Endodermal cell (in vitro differentiated cells): ENCODE measurements at places on chromosomes 12 and 14.
A peak's percentile ranks its signal among the peaks of the same experiment; 100 is the strongest.

DNA sequence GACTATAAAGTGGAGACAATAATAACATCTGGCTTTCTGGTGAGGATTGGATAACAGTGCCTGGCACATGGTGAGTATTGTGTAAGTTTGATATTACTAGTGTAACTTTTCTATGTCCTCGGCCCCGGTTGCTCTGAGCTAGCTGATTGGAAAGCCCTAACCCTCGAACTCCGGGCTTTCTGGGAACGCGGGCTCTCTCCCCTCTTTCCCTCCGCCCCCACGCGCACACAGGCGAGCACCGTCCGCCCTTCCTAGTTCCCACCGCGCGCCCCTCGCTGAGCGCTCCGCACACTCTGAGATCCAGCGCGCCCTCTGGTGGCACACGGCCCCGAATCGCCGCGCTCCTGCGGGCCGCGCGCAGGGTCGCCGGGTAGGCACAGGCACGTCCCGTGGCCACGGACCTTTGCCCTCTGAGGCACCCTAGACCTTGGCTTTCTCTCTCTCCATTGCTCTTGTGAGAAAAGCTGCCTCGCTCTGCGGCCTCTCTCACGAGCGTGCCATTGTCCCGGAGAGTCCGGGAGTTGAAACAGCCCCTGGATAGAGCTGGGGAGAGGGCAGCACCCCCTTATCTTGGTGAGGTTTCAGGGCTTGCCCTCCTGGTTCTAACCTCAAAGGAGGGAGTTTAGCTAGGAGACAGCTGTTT is 23.2 kb upstream of the ESRRB start:
- H3K4me3 ChIP-seq: no peak overlapping the region
- no peak overlapping the region for H3K27ac ChIP-seq
- H3K36me3 ChIP-seq: no peaks in the 10 kb centered on the region

DNA sequence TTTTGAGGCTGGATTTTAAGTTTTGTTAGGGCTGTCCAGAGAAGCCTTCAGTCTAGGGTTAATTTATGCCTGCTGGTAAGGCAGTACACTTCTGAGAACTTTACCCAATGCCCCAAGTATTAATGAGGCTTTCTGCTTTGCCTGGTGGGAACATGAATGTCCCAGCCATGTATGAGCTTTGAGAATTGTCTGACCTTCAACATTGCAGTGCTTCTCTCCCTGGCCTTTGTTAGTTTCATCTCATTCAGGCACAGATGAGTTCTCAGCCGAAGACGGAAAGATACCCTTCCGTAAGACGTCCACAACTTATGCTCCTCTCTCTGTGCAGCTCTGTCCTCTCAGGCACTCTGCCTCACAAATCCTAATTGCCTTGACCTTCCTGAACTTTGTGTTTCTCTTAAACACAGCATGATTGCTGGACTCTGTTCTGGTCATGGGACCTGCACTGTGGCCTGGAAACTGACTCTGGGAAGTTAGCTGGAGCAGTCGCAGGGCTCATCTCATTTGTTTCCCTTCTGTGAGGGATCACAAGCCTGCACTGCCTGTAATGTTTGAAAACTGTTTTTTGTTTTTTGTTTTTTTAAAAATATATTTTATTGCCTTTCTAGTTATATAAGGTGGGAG is 15.7 kb downstream of the CHPT1 start:
- H3K27ac ChIP-seq: peak overlapping the region; percentile 62
- H3K4me3 ChIP-seq: no peak overlapping the region
- H3K27me3 ChIP-seq: no peaks in the 10 kb centered on the region
- DNase-seq: no peak
- no peaks in the 10 kb centered on the region for H3K36me3 ChIP-seq

- DNase-seq: no peak
- no peak overlapping the region for H3K4me3 ChIP-seq
- H3K4me1 ChIP-seq: no peaks in the 10 kb centered on the region
Observed at GRCh38 chr12:76201758-76202157, 117.3 kb upstream of the NAP1L1 start.

GRCh38 chr14:53542732-53543131 is 389.6 kb upstream of the DDHD1 start:
- H3K27me3 ChIP-seq: no peaks in the 10 kb centered on the region
- H3K4me1 ChIP-seq: peaks cover 1% of the 10 kb centered on the region
- H3K36me3 ChIP-seq: no peaks in the 10 kb centered on the region
- no peak for DNase-seq
- H3K4me3 ChIP-seq: no peak overlapping the region

DNA sequence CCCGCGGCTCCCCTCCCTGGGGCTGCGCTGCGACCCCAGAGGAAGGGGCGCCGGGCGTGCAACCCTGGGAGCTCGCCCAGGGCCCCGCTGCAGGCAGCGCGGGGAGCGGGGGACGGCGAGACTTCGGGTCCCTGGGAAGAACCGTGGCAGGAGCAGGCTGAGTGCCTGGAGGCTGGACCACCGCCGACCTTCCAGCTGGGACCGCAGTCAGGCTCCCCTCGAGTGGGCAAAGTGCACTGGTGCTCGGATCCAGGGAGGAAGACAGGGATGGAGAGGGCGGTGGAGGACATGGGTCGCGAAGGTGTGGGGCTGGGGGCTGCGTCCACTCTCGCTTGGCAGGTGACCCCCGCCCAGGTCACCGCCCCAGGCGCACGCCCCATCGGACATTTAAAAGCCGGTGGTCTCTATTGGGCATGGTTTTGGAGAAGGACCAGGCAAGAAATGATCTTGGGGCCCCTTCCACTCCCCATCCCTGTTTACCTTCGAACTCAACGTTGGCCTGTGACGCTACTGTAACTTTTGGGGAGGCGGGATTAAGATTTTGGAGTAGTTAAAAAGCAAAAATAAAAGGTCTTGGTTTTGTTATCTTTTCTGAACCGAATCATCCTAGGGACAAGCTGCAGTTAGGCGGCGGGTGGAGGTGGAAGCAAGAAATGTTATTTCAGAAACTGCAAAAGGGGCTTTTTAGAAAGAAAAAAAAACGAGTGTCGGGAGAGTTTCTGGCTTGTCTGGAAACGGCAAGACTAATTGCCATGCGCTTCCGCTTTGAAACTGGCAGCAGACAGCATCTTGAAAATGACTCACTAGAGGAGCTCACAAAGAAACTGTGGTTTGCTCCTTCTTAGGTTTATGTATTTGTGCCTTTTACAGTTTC is 1.0 kb downstream of the ELK3 start:
- peak; percentile 83 for DNase-seq
- H3K27ac ChIP-seq: peak overlapping the region; percentile 73
- H3K27me3 ChIP-seq: no peaks in the 10 kb centered on the region

DNA sequence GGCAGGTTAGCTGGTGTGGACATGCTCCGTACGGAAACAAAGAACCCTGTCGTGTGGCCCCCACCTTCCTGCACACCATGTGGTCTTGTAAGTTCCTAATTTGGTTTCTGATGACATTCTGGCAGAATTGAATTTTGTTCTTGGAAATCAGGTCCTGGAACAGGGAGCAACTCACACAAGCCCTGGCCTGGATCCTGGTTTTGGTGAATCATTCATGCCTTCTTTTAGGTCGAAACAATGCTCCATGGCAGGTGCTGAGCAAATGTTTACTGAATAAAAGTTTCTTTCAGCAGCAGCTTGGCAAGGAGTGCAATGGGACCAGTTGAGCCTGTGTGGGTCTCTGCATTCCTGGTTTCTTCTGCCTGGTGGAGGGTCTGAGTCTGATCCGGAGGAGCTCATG is 978.4 kb downstream of the BCL11B start:
- H3K4me1 ChIP-seq: peaks cover 4% of the 10 kb centered on the region
- H3K4me3 ChIP-seq: no peak overlapping the region
- no peak for DNase-seq
- H3K27me3 ChIP-seq: no peaks in the 10 kb centered on the region

DNA sequence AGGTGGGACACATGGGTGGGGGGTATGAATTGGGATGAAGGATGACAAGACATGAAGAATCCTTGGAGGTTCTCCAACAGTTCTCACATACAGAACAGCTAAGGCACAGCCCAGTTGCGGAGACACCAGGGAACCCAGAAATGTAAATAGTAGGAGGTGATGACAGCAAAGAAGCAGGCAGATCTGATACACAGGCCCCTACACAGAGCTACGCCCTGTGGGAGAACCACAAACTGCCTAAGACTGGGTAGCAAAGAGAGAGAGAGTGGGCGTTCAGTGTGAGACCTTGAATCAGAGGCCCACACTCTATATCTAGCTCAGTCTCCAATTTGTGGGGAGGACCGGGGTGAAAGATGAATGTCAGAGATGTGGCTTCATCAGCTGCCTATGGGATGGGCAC is 9.5 kb upstream of the NUMB start:
- H3K4me1 ChIP-seq: peaks cover 5% of the 10 kb centered on the region
- no peaks in the 10 kb centered on the region for H3K27me3 ChIP-seq
- no peak overlapping the region for H3K27ac ChIP-seq
- no peak for DNase-seq
- H3K4me3 ChIP-seq: no peak overlapping the region
